Aorta (tissue), 5 donors: ENCODE measurements at places on chromosomes 1 and 21. TPM values are rescaled to one million over a fixed set of nuclear protein-coding genes. Genes with fewer than 3 reads are reported as not detected.

Gene KDM1A
- total RNA-seq = 40.4 TPM

Gene ALDH4A1
- 12.7 TPM for total RNA-seq

Gene RFX5
- total RNA-seq = 51.6 TPM

Gene NBPF4
- total RNA-seq = not detected

Gene SLAMF6
- 1.2 TPM for total RNA-seq

Gene TMEM51
- total RNA-seq = 8.8 TPM

Gene FCER1G
- 64.3 TPM for total RNA-seq

Gene PLXNA2
- total RNA-seq = 33.3 TPM

Gene LRRC53
- not detected for total RNA-seq

GRCh38 chr1:227568593-227568992 is 5.2 kb downstream of the ZNF678 start:
- no peak for DNase-seq

DNA sequence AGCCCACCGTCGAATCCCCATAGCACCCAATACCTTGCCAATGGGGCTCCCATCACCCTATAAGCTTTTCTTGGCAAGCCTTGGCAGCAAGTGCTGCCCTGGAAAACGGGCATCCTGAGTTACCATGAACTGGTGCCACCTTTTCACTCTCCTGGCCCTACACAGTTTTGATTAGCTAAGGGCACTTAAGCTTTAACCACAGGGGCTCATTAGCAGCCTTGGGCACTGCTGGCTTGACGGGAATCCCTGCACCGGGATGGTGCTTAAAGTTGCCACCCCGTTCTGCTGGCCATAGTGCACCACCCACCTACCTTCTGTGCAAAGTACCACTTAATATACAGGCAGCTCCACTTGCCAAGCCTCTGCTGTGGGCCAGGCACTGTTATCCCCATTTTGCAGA is 13.7 kb downstream of the PARS2 start:
- DNase-seq = no peak

DNA sequence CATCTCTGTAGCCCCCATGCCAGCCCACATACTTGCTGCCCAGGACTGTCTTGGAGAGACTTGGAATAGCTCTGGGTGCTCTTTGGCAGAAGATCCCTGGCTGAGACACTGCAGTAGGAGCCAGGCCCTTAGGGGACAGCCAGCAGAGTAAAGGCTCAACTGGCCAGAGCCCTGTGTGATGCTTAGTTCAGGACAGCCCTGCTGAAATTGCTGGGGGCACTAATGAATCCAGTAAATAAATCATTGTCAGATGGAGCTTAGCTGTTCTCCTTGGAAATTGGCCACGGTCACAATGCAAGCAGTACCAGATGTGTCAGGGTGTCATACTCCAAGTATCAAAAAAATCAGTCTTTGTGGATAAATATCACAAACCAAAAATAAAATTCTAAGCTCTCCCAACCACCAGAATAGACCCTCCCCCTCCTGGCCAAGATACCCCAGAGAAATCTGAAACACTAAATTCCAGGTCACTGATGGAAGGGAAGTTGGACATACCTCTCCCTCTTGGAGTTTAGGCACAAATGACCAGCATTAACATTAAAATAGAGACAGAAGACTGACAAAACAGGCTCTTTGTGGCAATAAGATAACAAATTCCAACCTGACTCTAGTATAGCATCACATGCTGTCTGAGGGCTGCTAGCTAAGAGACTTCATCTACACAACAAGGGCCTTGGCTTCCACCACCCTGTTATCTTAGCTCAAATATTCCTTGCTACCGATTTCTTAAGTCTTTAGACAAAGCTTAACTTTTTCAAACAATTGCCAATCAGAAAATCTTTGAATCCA is 83.2 kb upstream of the DNAH14 start:
- DNase-seq = no peak

DNA sequence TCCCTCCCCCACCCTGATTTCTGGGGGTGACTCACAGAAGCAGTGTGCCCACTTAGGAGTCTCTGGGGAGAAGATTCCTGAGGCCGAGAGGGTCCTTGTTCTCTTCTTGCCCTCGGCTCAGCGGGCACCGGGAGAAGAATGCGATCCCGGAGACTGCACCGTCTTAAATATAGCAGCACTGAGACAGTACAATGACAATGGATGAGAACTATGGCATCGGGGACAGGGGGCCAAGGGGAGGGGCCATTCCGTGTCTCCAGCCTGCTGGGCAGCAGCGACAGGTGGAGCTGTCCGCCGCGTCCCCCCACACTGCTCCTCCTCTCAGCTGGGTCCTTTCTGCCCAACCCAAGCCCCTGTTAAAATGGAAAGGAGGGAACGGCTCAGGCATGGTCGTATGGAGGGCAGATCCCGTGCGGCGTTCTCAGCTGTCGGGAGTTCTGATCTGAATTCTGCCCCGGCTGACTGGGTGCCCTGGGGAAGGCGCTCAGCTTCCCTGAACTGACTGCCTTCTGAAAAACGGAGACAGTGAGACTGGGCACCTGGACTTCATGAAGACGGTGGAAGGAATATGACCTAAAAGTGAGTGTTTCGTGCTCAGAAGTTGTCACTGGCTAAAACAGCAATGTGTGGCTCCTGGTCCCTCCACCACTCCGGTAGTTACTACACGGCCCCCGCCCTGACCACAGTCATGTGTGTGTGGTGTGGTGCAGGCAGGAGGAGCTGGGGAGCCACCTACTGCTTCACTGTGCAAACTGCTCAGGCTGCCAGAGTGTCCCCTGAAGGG is at the start of gene MYOM3:
TSS of gene MYOM3 (minus strand) at position 140 of the 784 bp plus-strand sequence. CDS start 3,499 bp downstream, outside the sequence.
- DNase-seq = peak; percentile 89

DNA sequence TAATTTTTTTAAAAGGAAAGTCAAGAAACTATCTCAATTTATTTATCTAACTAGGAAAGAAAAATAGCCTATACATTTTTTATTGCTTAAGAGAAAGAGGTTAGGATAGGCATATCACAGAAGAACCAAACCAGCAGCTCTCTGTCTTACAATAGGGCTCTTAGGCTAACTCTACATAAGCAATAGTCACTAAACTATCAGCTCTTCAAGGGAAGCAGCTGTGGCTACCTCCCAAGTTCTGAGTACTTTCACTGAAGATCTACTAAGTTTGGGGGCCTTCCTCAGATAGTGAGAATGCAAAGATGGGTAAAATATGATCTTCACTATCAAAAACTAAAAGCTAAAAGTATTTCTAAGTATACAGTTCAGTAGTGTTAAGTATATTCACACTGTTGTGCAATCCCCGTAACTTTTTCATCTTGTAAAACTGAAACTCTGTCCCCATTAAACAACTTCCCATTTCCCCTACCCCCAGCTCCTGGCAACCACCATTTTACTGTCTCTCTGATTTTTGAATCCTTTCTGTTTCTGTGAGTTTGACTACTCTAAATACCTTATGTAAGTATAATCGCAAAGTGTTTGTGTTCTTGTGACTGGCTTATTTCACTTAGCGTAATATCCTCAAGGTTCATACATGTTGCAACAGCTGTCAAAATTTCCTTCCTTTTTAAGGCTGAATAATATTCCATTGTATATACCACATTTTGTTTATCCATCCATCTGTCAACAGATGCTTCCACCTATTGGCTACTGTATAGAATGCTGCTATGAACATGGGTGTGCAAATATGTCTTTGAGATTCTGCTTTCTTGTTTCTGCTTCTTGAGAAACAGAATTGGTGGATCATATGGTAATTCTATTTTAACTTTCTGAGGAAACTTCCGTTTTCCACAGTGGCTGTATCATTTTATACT is 73.3 kb downstream of the ACBD6 start:
- no peak for DNase-seq

DNA sequence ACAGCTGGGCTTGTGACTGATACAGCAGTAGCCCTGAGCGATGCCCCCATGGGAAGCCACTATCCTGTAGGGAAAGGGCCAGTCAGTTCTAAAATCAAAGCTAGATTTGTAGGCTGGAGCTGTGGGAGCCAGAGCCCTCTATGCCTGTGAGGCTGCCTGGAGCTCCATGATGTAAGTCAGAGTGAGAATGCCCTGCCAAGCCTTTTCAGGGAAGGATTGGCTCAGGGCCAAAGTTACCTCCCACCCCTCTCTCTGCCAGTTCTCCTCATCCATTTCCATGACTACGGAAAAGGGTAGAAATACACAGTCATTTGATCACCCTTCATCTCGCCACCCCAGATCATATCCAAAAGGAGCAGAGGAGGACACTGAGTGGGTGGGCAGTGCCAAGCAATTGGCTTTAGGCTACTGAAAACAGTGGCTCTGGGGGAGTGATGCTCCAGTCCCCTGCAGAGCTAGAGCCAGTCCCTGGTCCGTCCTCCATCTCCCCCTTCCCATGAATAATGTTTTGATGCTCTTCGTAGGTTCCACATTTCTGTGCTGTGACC is 59.5 kb upstream of the KCNA3 start:
- DNase-seq = no peak

DNA sequence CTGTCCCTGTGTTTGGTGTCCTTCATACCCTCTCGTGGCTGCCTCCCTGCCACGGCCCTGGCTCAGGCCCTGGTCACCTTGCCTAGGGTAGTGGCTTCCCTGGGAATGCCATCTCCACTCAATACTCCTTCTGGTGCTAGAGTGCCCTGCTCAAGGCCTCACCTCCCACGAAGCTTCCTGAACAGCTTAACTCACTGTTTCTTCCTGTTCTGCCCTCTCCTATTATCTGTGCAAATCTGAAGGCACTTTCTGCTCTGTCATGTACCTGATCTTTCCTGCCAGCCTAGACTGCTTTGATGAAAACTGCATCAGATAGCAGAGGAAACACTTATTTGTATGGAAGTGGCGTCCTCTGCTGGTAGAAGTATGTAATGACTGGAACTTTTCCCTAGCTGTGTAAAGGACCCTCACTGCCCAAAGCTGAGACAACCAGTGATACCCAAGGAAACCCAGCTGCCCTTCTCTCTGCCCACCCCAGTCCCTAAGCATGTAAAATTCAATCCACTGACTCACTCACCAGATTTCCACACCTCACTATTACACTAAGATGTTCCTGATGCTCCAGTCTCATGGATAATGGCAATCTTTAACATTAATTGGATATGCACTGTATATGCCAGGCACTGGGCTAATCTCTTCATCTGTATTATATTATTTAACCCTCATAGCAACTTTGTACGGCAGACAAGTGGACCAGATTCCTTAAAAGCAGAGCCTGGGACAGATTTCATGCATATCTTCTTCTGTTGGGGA is 36.2 kb upstream of the BTG2 start:
- no peak for DNase-seq

DNA sequence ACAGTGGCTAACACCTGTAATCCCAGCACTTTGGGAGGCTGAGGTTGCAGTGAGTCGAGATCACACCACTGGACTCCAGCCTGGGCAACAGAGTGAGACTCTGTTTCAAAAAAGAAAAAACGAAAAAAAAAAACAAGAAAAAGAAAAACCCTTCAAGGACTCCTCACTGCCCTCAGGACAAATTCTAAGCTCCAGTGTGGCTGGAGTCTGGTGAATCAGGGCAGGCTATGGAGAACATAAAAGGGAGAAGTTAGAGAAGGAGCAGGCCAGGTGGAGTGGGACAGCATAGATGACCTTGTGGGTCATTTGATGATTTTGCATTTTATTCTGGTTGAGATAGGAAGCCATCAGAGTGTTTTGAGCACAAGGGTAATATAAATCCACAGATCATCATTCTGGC is 12.5 kb upstream of the UAP1 start:
- no peak for DNase-seq

- no peak for DNase-seq
Observed at GRCh38 chr1:30083800-30084464, 639.5 kb downstream of the MATN1 start.

- DNase-seq = no peak
Observed at GRCh38 chr1:234823191-234824176, 213.5 kb upstream of the IRF2BP2 start.

GRCh38 chr21:39555911-39556590 is 56.7 kb upstream of the B3GALT5 start:
- no peak for DNase-seq

- DNase-seq = no peak
Observed at GRCh38 chr1:85091671-85092280, 43.5 kb upstream of the MCOLN3 start.

DNA sequence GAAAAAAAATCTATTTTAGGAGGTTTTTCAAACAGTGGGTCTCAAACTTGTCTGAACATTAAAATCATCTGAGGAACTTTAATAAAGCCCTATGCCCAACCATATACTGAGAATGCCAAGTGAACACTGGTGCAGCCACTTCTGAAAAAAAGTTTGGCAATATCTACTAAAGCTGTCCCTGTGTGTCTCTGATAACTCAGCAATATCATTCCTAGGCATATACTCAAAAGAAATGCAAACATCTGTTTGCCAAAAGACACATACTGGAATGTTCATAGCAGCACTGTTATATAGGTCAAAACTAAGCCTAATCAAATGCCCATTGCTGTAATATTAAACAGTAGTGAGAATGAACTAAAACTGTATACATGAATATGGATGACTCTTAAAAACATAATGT is 74.2 kb upstream of the RGS4 start:
- DNase-seq = no peak

DNA sequence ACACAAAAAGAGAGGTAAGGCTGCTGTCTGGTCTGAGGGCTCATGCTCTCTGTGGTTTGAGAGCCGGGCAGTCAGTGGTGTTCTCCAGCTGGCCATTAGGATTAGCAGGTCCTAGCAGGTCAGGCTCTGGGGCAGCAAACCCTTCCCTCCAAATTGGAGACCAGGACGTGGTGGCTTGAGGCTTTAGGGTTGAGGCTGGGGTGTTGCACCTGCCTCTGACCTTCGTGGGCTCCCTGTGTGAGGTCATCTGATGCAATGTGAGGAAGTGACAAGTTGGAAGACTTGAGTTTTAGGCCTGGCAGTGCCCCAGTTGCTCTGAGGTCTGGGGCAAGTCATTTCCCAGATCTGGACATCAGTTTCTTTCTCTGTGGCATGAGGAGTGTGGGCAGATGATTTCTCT is 24.4 kb downstream of the SZRD1 start:
- DNase-seq = no peak

DNA sequence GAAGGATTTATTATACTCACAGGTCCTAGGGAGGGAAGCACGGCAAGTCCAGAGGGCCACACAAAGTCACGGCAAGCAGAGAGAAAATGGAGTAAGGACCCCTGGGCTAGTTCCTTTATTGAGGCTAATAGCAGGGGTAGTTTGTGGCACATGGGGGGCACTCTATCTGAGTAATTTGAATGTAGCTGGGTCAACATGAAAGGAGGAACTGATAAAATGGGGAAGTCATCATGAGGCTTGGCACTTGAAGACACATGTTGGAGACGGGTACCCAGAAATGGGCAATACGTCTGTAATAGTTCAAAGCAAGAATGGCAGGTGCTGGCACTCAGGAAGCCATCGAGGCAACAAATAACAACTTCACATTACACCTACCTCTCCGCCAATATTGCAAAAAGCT is 1136.4 kb downstream of the MRPL39 start:
- no peak for DNase-seq

DNA sequence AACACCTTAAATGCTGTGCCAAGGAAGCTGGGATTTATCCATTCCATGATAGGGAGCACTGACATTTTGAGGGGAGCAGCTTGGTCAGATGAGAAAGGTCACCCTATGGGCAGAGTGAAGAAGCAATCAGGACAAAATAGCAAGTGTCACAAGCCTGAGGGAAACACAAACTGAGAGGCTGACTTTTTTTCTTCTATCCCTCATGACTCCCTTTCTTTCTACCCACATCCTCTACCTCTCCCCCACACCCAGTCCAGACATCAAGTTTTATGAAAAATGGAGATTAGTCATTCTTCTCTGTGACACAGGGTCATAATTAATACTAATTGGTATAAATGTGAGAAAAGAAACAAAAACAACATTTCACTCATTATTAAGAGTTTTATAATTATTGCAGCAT is 103.1 kb downstream of the SLC25A24 start:
- DNase-seq = no peak
